Mesangial cell (primary cell): ENCODE measurements at places on chromosomes 7 and 10. TPM values are rescaled to one million over a fixed set of nuclear protein-coding genes. Genes with fewer than 3 reads are reported as not detected.

Gene RBP3
- total RNA-seq = not detected in 2 replicates

Gene GPER1
- 2.6 and 2.9 TPM in 2 replicates for total RNA-seq

Gene PDSS1
- total RNA-seq = 5.3 and 15.5 TPM in 2 replicates

Gene TDRD1
- not detected in 2 replicates for total RNA-seq

Gene FXYD4
- total RNA-seq = not detected in 2 replicates
